ENCODE measurements at places on chromosomes 16 and 17.

- DNase-seq = no peak
Measured at GRCh38 chr17:35257208-35257659, 14.4 kb downstream of the SLFN5 start.

GRCh38 chr16:87376660-87377059 lies 6.9 kb downstream of the FBXO31 start:
- DNase-seq = no peak

DNA sequence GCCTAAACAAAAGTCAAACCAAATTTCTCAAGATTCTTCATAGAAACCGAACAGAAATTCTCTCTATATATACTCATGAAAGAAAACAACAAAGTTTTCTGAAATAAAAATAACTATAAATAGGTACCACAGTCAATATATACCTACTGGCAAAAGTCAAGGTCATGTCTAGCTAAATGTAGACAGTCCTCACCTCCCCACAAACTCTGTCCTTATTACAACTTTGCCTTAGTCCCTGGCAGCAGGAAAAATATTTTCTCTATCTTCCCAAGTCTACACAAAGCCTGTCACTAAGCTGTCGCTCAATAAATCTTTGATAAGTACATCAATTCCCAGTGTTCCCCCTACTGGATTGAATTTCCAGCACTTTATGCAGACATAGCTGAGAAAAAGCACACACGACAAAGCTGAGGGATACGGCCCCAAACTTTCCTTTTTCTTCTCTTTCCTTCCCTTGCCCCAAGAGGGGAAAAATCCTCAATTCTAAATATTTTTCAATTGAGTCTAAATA lies 2.7 kb downstream of the CFAP20 start:
- no peak for DNase-seq

DNA sequence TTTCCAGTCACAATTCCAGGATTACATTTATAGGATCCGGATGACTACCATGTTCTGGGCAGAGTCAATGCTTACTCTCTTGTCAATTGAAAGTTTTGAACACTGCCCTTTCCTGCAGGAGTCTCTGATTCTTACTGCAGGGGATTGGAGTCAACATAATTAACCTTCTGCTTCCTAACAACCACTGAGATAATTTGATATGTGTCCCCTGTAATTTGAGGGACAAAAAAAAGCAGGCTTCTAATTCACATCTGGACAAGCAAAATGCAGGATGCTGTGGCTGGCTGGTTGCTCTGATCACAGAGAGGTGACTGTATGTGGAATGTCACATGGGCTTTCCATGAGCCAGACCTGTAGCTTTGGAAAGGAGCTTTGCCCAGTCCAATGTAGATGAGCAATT lies 54.9 kb downstream of the PMP22 start:
- no peak for DNase-seq

DNA sequence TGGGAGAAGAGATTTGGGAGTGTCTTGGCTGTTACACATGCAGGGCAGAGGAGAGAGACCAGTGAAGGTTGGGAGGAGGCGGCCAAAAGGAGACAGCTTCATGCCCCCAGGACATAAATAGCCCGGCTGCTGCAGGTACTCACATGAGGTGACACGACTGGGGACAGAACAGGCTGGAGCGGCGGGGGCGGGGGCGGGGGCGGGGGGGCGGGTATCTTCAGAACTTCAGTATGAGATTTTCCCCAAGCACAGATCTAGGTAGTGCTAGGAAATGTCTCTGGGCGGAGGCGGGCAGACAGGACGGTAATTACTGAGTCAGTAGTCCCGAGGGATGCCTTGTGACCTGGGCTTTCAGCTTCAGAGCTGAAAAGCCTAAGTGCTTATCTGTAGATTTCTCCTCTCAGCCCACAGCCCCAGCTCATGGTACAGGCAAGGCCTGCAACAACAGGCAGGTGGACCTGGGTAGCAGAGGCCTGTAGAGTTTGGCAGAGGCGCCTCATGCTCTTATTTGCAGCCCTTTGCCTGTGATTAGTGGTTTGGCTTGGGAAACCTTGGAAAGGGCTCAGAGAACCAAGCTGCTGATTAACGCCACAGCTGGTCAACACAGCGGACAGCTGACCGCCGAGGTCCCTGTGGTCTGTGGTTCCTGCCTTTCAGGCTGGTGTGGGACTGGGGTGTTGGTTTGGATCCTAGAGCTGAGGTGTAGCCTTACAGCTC lies 24.5 kb downstream of the UNK start:
- peak; percentile 55 for DNase-seq

DNA sequence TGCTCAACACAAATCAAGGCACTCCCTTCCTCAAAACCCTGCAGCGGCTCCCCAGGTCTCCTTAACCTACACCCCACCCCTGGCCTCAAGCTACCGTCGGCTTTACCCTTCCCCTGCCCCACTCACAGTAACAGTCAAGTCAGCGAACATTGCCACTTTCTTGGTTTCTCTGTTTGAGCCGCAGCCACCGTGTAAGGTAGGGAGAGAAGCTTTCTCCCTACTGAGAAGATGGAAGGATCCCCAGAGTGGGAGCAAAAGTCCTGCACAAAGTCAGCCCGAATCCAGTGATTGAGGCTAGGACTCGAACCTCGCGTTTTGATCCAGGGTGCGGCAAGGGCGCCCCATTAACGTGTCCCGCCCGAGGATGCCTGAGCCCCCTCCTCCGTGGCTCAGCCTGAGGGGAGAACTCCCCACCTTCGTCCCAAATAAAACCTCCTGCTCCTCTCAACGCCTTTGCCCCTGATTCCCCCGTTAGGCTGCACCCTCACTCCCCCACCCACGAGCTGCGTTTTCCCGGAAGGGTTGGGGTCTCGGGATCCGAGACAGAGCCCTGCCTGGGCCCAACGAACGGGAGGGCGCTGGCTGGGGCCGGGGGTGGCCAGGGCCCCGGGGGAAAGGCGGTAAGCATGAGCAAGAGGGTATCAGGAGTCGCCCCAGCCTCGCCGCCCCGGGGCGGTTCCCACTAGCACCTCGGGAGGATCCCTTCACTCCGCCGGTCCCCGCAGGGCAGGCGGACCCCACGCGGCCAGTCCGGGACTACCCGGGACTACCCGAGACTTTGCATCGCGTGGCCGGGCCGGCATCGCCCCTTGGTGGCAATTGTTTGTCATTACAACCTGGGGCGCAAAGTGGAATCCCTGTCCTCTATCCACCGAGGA lies 9.9 kb upstream of the NAGS start:
- DNase-seq = peak; percentile 51

GRCh38 chr16:57801809-57802340 lies 416 bp downstream of the KIFC3 start:
- DNase-seq = no peak

DNA sequence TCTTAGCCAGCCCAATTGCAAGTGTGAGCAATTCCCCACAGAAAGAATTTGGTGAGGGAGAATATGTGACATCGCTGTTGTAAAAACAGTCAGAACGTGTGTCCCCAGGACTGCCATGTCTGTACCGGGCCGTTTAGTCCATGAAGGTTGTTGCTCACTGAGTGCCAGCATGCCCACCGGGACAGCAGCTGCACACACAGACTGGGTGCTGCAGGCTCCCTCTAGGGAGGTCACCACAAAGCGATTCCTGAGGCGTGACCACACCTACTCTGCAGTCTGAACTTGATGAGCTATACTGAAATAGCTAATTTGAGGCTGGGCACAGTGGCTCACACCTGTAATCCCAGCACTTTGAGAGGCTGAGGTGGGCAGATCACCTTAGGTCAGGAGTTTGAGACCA lies 44.1 kb upstream of the ADORA2B start:
- DNase-seq = peak; percentile 22

DNA sequence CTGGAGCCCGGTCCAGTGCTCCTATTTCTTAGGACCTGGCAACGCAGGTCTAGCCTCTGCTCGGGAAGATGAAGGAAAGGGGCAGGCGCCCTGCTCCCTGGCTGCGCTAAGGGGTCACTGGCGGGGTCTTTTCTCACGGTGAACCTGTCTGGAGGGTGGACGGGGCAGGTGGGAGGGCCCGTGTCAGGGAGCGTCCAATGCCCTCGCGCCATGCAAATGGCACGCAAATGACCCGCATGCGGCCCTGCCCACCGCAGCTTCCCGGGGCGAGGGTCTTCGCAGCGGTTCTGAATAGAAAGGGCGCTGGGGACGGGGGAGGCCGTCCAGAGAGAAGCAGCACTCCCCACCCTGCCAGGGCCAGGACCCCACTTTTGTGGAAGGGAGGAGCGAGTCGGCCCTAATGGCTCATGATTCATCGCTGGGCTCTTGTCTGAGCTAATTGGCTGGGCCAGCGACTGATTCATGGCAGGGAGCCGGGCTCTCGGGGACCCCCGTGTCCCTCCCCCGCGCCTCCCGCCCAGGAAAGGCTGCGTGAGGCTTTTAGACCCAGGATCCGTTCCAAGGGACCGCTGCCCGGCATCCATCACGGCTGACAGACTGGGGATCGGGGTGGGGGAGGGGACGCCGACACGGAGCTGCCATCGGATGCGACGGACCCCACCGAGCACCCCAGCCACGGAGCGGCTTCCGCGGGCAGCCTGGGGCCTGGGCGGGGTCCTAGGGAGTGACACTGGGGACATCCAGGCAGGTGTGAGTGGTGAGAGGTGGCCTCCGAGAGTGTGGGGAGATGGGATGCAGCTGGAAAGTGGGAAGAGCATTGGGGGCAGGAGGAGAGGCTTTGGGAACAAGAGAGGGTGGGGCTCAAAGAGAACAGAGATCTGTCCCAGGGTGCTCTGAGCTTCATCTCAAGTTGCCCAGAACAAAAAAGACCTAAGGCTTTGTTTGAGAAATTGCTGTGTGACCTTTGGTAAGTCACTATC lies 25.0 kb upstream of the NGFR start:
- DNase-seq = no peak

DNA sequence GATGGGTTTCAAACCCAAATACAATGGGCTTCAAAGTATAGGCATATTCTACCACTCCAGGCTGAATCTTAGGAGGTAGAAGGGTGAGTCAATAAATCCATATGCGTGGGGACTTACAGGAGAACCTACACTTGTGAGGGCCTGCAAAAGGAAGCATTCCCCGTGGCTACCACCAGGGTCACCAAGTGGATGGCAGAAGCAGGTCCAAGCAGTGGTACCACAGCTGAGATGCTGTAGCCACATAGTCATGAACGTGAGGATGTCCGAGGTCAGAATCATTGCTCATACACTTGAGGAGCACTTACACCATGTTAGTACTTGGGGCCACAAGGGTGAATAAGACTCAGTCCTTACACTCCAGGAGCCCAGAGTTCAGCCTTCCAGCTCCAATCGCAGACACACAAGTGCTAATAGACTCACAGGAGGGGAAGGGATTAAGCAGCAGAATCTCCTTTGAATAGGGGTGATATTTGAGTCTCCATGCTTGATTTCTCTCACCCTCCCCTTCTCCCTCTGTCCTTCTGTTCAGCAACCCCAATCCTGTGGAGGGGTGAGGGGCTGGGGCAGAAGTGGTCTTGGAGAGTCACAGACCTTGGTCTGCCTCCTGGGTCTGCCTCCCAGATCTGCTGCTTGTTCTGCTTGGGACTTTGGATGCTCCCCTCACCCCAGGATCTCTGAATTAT lies 42.5 kb upstream of the ASIC2 start:
- peak; percentile 1 for DNase-seq

DNA sequence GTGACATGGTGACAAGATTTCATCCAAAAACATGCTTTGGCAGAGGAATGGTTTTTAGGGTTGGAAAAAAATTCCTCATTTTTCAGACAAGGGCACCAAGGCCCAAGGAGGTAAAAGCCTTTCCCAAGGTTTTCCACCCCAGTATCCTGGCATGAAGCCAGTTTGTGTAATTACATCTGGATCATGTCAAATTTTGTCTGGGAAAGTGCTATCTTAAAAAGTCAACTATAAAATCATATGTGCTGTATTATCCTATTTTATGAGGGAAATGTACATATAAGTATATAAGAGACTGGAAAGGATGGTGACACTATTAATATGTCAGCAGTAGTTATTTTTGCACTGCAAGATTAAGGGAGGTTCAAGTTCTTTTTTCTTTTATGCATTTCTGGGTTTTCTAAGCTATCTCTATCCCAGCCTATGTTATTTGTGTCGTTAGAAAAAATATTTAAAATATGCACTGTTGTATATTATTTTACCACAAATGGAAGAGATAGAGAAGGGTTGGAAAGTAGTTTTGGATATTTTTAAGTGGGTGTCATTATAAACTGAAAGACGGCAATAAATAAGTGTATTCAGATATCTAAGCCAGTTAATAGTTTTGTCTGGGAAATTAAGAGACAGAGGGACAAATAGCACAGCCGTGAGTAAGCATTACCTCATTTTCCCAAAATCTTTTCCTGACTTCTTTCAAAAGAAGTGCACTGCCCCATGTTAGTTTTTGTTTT lies 13.5 kb upstream of the FBXO47 start:
- DNase-seq = no peak

DNA sequence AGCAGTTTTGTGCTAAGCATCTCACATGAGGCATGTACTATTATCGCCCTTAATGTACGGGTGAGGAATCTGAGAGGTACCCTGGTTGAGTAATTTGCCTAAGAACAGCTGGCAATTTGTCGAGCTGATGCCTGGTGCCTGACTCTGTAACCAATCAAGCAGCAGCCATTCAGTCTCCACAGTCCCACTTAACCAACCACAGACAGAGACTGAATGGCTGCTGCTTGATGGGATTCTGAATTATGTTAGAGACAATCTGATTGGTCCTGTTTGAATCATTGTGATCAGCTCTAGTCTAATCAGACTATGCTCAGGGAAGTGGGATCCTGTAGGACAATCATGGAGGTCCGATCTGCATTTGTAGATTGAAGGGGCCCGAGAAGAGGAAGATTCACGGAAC lies 447.0 kb downstream of the SHISA9 start:
- DNase-seq = no peak
